ENCODE measurements at places on chromosomes 3 and 15.

DNA sequence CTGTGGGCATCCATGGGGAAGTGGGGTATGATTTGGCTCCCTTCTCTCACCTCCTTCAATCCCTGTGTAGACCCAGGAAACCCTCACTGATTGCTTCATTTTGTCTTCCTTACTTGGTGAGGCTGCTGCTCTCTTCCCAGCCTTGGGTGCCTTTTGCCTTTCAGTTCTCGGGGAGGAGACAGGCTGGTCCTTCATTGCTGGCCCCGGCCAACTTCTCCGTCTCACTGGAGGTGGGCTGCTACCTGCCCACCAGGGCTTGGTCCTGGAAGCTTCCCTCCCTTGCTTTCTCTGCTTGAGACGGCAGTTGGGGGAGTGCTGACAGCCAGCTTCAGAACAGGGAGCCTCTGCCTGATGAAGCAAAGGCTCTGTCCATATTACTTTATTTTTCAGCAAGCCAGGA, 4.7 kb downstream of the FOXL2 start:
- no peak for DNase-seq

DNA sequence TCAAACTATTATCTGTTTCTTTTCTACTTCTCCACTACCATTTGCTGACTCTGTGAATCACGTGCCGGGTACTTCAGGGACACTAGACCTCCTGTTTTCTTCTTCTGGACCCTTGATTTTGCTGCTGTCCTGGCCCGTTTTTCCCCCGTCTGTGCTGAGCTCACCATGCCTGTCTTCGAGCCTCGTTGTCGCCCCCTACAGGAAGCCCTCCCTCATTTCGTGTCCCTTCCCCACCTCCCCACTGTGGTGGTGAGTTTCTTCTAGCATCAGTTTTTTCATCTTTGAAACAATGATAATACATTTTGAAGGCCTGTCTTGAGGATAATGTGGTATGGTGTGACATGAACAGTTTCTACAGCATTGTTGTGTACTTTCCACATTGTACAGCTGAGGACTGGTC, 12.8 kb downstream of the GABRG3 start:
- DNase-seq: no peak

DNA sequence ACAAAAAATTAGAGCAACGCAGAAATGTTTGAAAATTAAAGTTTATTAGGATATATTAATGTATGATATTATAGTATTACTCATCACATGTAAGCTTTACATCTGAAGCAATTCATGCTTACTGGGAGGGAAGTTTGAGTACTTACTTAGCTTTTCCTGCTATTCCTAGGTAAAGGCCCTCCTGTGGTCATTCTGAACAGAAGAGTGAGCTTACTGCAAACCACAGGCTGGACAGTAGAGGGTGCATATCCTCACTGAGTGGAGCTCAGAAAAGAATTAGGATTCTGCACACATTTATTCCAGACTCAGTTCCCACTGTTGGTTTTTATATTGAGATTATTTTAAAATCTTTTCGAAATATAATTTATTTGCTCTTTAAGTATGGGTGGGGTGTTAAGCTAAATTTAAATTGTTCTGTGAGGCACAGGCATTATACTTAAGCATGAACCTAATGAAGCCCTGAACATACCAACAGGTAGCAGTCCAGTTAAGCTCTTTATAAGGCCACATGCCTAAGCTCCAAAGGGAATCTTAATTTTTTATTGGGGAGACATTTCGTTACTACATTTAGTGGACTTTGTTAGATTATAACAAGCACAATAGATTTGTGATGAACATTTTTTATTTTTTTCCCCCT, 10.2 kb downstream of the MRPS22 start:
- DNase-seq: peak; percentile 7

DNA sequence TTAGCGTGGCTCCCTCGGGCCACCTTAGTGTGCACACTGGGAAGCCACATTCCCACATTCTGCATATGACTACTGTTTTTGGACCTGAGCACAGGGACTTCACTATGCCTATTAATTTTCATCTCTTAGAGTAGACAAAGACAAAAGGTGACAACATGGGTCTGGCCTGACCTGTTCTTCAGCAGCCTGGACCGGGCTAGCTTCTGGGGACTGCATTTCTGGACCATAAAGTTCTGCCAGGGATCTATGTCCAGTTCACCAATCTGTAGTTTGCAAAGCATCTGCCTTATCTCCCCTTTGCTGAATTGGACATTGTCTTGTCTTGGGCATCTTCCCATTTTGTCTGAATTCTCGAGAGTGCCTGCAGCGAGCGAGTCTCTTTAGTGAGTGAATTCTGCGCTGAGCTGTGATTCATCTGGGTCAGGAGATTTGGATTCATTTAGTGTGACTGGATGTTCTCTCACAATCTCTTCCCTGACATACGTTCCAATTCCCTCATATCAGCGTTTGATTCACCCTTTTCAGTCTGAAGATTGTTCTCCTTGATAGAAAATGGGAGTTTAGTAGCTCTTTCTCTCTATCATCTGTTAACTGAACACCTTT, 112.2 kb upstream of the PLXNA1 start:
- DNase-seq: no peak

- no peak for DNase-seq
Observed at GRCh38 chr3:101270149-101270548, 50.2 kb downstream of the IMPG2 start.

DNA sequence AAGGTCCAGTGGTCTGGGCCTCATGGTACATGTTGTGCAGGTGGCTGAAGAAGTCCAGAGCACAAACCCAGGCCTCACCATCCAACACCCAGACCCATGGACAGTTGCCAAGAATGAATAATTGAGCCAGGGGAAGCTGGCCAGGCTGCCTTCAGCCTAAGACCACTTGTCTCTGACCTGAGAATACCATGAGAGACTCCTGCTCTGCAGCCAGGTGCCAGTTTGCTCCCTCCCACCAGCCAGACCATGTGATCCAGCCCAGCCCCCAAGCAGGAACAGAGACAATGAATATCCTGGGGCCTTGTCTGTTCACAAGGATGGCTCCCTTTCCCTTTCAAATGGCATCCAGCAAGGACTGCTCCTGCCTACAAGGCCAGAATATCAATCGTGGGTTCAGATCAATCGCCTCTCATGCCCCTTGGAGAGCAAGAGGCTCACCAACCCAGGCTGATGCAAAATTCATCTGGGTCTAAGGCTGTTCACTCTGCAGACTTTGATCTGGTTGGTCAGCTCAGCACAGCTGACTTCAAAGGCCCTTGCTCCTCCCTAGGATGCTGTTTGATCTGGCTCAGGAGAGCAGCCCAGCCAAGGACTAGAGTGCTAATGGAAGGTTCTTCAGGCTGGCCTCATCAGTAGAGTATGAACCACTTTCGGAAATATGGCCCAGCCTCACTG, 13.4 kb downstream of the TRAIP start:
- DNase-seq: no peak

DNA sequence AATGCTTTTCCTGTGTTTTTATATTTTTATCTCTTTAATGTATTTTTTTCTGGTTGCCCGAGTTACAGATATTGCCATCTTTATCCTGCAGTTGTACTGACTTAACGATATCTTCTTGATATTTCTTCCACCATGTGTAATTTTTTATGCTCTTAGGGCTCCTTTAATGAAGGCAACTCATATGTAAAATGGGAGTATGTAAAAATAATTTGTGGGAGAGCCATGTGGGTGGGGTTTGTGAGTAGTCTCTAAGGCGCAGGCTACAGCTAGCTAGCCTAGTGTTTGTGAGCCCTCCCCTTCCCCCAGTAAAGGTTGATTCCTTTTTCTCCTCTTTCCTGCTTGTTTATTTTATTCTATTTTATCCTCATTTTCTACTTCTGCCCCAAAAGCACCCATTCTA, 38.1 kb downstream of the UBE2E1 start:
- DNase-seq: no peak

DNA sequence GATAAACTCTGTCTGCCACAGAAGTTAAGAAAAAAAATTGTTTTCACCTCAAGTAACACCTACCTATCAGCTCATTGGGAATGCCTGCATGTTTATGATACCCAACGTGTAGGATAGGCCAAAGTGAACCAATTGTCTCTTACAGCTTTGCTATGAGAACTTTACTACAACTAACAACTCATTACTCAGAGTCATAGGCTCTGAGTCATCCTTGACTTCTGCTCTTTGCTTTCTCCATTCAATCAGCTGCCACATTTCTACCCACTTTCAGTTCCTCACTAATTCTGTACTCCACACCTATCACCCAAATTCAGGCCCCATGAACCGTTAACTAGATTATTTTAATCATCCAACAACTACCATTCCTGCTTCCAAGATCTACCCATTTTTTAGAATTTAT, 843.9 kb downstream of the TUSC7 start:
- no peak for DNase-seq

DNA sequence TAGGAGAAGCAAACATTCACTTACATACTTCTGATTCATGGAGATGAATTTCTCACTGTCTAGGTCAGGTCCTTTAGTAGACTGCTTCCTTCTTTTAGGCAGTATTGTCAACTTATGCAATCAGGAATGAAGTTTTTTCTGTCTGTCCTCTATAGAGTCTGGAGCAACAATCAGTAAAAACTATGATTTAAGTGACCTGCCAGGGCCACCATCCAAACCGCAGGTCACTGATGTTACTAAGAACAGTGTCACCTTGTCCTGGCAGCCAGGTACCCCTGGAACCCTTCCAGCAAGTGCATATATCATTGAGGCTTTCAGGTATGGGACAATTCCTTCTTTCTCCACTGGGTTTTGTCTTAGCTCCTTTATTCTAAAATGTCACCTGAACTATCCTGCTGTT, 523.1 kb downstream of the ROBO2 start:
- DNase-seq: no peak

DNA sequence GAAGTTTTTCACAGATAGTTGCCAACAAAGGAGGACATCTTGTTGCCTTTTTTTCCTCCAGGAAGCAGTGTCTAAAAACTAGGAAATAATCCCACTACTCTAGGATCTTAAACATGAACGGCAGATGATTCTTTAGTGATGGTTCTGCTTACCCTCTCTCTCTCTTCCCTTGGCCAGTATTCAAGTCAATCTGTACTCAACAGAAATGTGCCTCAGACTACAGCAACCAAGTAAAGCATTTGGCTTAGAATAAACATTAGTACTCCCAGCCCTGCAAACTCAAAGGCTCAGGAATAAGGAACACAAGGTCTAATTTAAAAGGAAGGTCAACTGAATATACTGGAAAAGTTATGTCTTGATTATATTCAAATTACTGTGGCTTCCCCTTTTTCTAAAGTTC, 8.7 kb downstream of the NPTN start:
- DNase-seq: no peak

- DNase-seq: no peak
Observed at GRCh38 chr3:161332792-161333191, 38.5 kb downstream of the SPTSSB start.

DNA sequence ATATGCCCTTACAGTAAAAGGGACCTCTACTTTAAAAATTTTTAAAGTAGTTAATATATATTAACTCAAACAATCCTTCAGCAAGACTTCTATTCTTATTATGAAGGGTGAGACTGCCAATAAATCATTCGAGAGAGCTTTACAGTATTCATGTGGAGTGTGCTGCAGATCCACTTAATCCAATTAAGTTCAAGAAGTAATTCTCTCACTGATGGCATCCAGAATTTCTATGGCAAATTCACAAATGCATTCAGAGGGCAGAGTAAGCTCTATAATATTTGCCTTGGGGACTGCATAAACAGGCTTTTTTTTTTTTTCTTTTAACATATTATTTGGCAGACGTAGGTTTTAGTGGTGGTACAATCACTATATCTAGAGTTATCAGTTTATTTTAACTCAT, 692.0 kb downstream of the NLGN1 start:
- no peak for DNase-seq

DNA sequence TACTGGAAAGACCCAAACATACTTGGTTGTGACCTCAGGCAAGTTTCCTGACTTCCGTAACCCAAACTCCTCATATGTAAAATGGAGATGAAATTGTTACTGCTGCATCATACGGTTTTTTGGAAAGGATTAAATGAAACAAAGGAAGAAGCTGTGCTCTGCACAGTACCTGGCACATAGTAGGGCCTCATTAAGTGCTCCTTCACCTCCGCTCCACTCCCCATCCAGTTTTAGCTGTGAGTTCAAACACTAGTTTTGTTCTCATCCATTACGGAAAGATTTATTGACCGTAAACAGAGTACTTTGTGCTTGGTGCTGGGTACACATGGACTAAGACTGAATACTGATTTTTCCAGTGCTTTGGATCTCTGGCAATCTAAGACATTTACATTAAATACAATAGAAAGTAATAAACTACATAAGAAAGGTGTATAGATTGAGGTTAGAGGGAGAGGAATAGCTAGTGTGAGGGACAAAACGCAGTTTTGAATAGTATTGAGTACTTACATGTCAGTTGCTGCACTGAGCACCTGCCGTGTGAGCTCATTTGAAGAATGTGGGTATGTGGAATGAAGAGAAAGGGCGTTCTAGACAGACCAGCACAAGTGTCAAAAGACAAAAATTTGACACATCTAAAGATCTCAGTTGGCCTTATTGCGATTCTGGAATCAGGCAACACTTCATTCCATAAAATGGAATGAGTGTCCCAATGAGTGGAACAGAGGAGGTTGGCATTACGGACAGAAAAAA, 594 bp upstream of the ICE2 start:
- DNase-seq: no peak

DNA sequence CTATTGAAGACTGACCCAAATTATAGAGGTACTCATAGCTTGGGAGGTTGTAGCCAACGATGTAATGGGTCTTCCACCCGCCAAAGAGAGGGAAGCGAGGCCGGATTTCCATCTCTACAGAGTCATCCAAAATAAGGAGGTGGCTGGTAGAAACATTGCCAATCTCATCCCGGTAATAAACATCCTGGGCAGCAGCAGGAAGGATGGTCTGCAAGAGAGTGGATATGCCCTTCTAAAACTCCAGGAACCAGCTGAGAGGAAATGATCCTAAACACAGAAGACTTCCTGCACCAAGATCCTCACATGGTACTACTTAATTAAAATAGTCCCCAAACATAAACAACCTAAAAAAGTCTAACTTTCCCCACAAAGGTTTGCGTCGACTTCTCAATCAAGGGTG, 20.7 kb downstream of the RPN1 start:
- no peak for DNase-seq

GRCh38 chr15:69319384-69320375, 21.0 kb downstream of the PAQR5 start:
- no peak for DNase-seq

GRCh38 chr3:38149708-38150107, 11.2 kb downstream of the MYD88 start:
- no peak for DNase-seq

- DNase-seq: no peak
Observed at GRCh38 chr3:183006396-183007002, 26.2 kb upstream of the DCUN1D1 start.

DNA sequence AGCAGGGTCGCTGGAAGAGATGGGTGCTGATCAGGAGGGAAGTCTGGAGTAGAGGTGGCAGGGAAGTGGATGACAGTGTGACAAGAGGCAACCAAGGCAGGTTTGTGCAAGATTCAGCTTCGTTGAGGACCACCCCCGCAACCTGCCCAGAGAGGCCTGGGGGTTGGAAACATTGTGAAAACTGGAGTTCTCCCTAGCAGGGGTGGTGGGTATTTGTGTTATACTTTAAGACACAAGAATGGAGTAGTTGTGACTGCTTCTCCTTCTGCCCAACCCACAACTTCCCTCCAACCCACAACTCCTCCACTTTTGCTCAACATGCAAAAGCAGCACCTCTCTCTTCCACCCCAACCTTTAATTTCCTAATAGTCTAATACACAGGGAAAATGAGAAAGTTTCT, 8.6 kb upstream of the ARNT2 start:
- DNase-seq: no peak

Data from AG04449 (cell line).